ENCODE measurements at places on chromosomes 5 and 9.

- peak; percentile 42 for DNase-seq
Observed at GRCh38 chr5:61866930-61867329, 439.1 kb upstream of the KIF2A start.

GRCh38 chr5:180910735-180911134 is 11.8 kb downstream of the BTNL8 start:
- DNase-seq: no peak

DNA sequence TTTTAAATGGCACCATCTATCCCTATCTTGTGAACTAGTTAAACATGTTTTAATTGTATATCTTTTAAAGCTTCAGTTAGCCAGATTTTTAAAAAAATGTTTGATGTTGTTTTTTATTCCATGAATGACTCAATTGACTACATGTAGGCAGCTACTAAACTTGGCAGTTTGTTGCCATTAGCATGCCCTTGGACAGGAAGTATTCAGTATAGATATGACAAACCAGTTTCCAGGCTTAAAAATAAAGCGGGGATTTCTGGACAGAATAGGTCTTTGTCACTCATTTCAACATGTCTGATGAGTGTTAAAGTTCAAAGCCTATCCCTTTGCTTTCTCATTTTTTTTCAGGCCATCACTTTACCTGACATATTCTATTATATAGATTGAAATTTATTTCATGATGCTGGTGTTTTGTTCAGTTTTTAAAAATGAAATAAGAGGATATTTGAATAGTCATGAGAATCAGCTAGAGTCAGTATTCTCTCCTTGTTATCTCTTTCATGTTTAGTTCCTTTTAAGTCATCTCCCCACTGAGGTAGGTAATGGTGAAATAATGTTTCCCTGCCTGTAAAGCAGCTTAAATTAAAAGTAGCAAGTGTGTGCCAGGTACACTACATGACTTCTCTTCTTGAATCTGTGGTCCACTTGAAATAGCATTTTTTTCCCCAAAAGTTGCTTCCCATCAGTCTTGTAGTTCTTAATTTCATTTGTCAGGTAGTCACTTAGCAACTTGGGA is 11.9 kb downstream of the TNFAIP8 start:
- peak; percentile 72 for DNase-seq

DNA sequence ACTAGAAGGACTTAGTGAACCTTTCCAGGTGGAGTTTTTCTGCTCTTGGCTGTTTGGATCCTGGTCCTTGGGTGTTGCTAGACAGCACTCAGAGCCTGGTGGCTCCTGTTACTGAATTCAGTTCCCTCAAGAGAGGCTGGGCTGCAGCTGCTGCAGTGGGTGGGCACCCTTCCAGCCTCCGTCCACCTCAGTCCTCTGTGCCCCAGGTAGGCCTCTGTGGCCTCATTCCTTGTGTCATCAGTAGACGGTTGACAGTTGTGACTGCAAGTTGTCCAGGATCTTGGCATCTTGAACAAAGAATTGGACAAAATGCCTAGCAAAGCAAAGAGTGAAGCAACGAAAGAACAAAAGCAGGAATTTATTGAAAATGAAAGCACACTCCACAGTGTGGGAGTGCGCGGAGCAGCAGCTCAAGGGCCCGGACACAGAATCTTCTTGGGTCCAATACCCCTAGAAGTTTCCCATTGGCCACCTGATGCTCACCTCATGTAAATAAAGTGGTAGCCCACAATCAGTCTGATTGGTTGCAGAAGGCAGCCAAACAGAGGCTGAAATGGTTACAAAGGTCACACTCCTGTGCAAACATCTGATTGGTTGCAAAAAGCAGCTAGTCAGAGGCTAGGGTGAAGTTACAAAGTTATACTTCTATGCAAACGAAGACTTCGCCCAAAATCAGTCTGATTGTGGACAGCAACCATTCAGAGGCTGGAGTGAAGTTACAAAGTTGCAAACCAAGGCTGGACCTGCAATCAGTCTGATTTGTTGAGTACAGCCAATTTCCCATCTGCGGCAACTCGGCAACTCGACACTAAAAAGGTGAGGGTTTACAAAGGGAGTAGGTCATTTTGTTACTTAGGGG is 40.1 kb downstream of the F2R start:
- DNase-seq: no peak

GRCh38 chr9:123318202-123318601 is 37.8 kb upstream of the CRB2 start:
- DNase-seq: no peak

DNA sequence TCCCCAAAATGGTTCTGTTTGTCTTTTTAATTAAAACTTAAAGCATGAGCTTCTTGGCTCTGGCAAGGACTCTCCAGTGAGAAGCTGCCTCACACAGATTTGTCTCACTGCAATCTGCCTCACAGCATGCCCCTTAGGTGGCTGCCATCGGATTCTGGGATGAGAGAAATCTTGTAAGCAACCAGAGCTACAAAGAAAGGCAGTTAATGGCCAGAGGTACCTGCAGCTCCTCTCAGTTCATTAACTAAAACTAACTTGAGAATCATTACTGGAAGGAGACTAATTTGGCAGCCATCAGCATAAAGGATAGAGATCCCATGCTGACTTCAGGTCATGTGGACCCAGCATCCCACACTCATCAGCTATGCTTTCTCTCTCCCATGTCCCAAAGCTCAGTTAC is 220.6 kb upstream of the DMAC1 start:
- DNase-seq: no peak

DNA sequence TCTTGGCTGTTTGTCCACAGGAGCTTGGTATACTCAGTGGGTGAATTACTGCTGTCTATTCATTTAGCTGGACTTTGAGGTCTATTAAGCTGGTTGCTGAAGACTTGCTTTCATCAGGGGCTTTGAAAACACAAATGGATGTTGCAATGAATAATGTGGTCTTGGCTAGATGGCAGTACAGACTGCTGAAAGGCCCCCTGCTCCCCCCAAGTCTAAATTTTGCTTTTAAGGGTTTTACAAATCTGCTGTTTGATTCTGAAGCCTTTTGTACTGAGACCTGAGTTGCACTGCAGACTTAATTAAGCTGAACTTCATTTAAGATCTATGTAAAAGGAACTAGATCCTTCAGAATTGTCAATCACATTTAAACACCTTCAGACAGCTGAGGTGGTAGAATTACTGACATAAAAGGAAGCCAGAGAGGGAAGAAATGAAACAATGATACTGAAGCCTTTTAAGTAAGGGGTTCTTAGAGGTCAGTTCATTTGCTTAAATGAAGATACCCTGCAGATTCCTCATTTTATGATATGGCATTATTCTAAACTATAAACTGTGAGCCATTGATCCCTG is 37.3 kb downstream of the KCTD16 start:
- DNase-seq: no peak

GRCh38 chr9:84998639-84999038 is 329.1 kb downstream of the NTRK2 start:
- no peak for DNase-seq

GRCh38 chr5:107698286-107698685 is 27.5 kb upstream of the EFNA5 start:
- no peak for DNase-seq

DNA sequence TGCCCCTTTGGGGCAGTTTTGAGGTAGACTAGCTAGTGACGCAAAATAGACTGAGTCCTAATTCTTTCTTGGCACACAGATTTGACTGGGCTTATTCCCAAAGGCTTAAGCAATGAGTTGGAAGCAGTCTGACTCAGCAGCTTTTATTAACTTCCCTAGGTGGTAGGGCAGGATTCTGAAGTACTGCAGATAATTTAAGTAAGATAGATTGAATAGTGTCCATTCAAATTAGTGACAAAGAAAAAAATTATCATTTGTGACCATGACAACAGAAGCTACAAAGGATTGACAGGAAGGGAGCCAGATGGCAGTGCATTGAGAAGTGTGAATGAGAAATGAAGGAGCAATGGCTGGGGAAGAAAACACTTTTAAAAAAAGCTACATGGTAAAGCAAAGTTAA is 649.4 kb downstream of the CDH9 start:
- DNase-seq: no peak

DNA sequence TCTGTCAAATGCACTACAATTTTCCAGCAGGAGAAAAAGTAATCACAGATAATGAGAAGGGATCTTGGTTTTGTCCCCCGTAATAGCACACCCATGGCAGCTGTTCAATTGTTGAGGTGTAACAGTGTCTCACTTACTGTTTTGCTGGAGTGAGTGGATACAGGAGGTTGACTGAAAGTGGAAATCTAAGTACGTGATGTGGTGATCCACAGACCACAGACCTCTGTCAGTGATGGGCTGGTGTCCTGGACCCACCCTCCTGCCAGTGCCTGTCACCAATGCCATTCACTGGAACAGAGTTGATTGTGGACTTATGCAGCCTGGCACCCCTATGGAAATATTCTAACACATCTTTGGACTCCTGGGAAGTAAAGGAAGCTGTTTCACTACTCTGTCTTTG is 261.7 kb downstream of the TRPM3 start:
- no peak for DNase-seq

DNA sequence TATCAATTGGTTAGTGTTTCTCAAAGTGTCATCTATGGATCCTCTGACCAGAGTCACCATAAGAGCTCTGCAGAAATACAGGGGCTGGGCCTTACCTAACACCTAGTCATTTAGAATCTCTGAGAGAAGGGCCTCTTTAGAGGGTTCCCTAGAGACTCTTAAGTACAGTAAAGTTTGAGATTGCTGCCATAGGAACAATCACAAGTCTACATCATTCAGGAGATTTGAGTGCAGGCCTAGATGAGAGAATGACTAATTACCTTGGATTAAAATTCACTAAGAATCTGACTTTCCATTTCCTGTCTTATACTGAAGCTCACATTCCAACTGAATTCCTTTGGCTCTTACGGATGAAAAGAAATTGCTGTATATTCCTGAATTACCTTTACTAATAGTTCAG is 182.1 kb upstream of the PTGER4 start:
- DNase-seq: no peak

DNA sequence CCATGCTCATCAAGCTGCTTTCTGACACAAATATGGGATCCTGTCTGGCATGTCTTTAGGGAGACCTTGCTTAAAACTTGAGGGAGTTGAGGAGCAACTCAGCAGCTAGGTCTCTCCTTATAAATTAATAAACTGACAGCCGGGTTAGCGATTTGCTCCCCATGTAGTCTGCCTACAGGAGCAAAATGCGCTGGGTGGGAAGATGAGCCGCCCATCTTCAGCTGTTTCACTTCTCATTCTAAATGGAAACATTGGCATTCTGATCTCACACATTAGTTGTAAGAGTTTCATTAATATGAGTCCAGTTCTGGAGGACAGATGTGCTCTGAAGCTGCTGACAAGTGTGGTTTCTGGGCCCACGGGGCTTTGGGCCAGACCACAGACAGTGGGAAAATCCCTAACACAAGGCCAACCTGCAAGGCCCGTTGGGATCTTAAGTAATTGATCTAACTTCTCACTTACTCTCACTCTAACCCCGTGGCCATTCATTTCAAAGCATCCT is 197.0 kb downstream of the MCTP1 start:
- peak; percentile 52 for DNase-seq

- no peak for DNase-seq
Observed at GRCh38 chr5:143890487-143890886, 78.5 kb downstream of the HMHB1 start.

GRCh38 chr5:13814301-13814700 is 130.2 kb downstream of the DNAH5 start:
- no peak for DNase-seq

- DNase-seq: no peak
Observed at GRCh38 chr5:173453167-173453566, 125.0 kb upstream of the STC2 start.

DNA sequence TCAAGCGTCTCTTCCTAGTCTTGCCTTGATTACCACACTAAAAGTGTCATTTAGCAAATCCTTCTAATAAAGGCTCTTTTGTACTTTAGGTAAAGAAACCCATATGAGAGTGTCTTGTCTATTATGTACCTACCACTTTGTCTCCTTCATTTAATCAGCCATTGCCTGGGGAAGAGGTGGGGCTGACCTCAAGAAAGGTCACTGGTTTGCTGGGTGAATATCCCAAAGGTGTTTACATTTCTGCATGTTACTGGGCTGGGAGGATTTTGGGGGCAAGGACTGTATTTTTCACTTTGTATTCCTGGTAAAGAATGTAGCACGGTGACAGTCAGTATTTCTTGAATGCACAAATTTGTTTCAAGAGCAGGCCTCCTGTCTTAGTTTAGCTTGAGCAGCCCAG is 11.9 kb upstream of the RPS23 start:
- no peak for DNase-seq

- DNase-seq: no peak
Observed at GRCh38 chr5:13063088-13063487, 881.4 kb downstream of the DNAH5 start.

GRCh38 chr9:121171236-121171635 is 30.4 kb downstream of the RAB14 start:
- no peak for DNase-seq

DNA sequence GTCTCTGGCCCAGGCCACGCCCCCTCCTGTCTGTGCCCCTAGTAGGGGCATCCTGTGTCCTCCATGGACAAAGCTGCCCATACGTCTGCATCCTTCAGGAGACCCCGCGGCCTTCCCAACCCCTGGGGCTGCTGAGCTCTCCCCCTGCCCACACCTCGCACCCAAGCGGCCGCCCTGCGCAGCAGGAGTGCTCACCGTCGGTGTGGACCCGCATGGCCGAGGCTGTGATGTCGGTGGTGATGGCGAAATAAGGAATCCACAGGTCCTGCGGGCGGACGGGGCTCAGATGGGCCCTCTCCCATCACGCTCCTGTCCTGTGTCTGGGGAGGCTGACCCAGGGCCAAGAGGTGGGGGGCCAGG is 4.8 kb upstream of the NSMF start:
- DNase-seq: no peak

DNA sequence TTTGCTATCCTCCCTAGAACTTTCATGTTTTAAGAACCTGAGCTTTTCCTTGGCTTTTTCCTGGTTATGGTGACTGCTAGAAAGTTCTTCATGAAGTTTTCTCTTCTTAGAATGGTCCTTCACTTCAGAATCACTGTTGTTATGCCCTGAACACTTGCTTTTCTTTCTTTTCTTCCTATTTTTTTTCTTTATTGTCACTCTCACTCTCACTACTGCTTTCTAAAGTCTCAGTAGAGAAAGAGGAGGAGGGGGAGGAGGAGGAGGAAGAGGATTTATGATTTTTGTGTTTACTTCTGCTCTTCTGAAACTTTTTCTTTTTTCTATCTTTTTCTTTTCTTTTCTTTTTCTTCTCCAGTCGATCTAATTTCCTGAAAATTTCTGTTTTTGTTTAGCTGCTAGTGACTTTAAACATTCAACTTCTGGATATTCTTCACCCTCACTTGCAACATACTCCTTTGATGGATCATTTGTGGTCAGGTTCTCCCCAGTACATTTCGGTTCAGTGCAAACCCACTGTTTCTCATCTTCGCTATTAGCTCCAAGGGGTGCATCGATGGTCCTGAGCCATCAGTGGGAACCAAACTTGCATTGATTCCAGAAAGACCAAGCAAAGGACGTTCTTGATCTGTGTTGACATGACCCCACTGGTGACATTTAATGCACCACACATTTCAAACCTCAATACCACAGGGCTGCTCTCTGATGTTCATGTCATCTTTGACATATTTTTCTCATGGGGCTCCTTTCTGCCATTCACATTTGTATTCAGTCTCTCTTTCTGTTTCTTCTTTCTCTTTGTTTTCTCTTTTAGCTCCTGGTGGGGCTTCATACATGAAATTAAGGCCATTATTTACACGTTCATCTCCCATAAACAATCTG is 81.6 kb upstream of the HAND1 start:
- DNase-seq: no peak
